ENCODE measurements at places on chromosomes 6 and 20. TPM values are rescaled to one million over a fixed set of nuclear protein-coding genes. Genes with fewer than 3 reads are reported as not detected.

- DNase-seq = no peak
Measured at GRCh38 chr6:37575221-37575620, 75.5 kb upstream of the CCDC167 start.

GRCh38 chr6:141463237-141463977 is 669.3 kb upstream of the GJE1 start:
- DNase-seq = no peak

GRCh38 chr6:44630125-44631028 is 242.9 kb downstream of the CDC5L start:
- DNase-seq = peak; percentile 36

- no peak for DNase-seq
Measured at GRCh38 chr20:63006540-63007359, at the start of gene BHLHE23. Gene BHLHE23 (minus strand): TSS chr20:63006964. CDS start chr20:63006774, 190 bp downstream.

- DNase-seq = no peak
Measured at GRCh38 chr6:132972254-132972653, 157.9 kb downstream of the RPS12 start.

- peak; percentile 10 for DNase-seq
Measured at GRCh38 chr6:37381579-37381978, 27.8 kb downstream of the RNF8 start.

- no peak for DNase-seq
Measured at GRCh38 chr6:44254191-44255104, 2.9 kb downstream of the SLC35B2 start.

TP53TG5 gene
- total RNA-seq = not detected

IDH3B gene
- 46.6 TPM for total RNA-seq

NHSL1 gene
- 51.8 TPM for total RNA-seq

DNA sequence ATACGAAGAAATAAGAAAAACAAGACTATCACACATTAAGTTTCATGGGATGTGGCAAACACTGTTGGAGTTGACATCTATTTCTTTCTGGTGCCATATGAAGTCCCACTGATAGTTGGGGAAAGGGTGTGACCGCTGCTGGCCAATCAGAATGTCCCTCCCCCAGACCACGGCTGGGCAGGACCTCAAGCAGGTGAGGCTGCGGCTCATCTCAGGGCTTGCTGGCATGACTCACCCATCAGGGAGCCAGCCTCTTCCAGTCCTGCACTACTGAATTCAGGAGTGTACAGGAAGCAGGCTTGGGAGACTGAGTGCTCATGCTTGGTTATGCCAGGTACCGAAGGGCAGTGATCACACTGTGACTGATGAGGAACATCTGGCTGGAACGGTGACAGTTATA is 18.9 kb downstream of the PREP start:
- DNase-seq = no peak

DNA sequence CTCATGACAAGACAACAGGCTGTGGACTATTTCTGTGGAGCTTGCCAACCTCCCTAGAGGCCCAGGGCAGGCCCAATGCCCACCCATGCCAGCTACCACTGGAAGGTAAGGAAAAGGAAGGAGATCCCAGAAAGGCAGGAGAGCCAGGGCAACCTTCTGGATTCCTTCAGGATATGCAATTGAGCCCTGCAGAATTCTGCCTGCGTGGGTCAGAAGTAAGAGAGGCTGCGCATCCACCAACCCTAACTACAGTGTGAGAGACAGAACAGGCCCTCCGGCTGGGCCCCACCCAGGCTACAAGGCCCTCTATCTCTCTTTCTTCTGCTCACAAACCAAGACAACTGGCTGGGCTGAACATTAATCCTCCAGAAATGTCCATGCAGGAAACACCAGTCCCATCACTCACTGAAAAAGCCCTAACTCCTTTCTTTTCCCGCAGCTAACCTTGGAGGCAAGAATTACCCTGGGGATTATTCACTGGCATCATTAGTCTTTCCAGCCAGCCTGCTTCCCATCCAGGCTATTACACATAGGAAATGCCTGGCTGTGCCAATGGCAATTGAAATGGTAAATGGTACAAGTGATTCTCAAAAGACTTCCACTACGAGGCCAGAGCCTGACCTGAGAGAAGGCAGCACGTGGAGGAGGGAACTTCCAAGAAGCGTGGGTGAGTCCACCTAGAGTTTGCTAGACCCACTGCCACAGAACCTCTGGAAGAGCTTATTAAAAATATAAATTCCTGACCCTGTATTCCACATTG is 15.2 kb downstream of the MAP1LC3A start:
- DNase-seq = no peak

GPR63 gene
- total RNA-seq = 9.2 TPM

- no peak for DNase-seq
Measured at GRCh38 chr6:158767709-158768108, 51.5 kb downstream of the EZR start.

GRCh38 chr6:73854998-73855718 is 159.2 kb downstream of the CD109 start:
- peak; percentile 2 for DNase-seq

GDAP1L1 gene
- total RNA-seq = 55.4 TPM

PTCRA gene
- not detected for total RNA-seq

MSH5 gene
- total RNA-seq = 11.3 TPM

- peak; percentile 85 for DNase-seq
Measured at GRCh38 chr6:162179196-162179951, 548.2 kb downstream of the PRKN start.

C20orf141 gene
- not detected for total RNA-seq

- no peak for DNase-seq
Measured at GRCh38 chr6:137661601-137662000, 167.4 kb upstream of the OLIG3 start.

TBXT gene
- total RNA-seq = not detected

MDC1 gene
- total RNA-seq = 9.5 TPM

PSORS1C2 gene
- not detected for total RNA-seq

PROKR2 gene
- 0.45 TPM for total RNA-seq

DNA sequence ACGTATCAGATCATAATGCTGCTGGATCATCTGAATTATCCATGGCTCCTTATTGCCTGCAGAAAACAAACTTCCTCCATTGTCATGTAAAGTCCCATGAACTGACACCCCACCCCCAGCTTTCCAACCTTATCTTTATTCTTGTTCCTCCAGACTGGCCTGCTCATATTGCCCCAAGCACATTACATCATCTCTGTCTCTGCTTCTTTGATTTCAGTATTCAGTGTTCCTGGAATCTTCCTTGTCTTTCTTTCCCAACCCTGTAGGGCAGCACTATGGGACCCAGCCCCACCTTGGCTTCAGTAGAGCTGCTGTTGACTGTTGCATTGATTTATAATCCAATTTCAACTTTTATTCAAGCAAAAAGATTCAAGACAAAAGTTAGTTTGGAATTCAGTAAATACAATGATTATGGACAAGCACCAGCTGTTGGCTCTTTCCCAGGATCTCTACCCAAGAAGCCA is 187.5 kb upstream of the ECI2 start:
- DNase-seq = no peak

DNA sequence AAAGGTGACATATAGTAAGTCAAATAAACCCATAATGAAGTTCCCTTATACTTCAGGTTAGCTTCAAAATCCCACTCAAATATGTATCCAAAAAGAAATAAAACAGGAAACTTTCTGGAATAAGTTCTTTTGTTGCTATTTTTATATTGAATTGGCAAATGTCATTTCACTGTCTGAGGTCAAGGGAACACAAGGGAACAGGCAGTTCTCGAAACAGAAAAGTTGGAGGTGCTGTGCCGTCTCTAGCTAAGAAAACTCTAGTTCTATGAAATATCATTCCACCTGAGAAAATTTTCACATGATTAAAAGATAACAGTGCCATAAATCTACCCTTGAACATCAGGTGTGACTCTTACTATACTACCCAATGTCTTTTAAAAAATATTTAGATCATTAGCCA is 358.5 kb downstream of the PRKN start:
- no peak for DNase-seq

GRCh38 chr6:123636282-123636681 is 468 bp downstream of the TRDN start:
- DNase-seq = no peak

DNA sequence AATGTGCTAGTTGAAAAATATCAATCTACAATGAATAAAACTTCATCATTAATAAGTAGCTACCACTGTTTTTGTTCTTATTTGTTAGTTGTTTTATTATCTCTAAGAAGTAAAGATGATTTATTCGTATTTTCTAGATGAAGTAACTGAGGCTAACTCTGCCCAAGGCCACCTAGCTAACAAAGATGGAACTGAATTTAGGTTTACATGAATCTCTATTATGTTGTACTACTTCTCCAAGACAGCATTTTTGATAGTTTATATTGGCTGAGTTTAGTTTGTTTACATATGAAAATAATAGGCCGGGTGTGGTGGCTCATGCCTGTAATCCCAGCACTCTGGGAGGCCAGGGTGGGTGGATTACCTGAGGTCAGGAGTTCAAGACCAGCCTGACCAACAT is 121.5 kb downstream of the NCOA3 start:
- no peak for DNase-seq

FILIP1 gene
- 1.5 TPM for total RNA-seq

GRCh38 chr6:14305131-14305530 is 187.6 kb downstream of the CD83 start:
- DNase-seq = no peak

DNA sequence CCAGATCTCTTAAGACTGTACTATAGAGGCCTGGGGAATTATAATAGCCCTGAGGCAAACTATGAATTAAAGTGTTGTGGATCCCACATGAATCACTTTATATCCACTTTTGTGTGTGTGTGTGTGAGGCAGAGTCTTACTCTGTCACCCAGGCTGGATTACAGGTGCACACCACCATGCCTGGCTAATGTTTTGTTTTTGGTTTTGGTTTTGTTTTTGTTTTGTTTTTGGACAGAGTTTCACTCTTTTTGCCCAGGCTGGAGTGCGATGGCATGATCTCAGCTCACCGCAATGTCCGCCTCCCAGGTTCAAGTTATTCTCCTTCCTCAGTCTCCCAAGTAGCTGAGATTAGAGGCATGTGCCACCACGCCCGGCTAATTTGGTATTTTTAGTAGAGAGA is 32.2 kb upstream of the MICB start:
- no peak for DNase-seq

NEURL2 gene
- 3.7 TPM for total RNA-seq

PGM3 gene
- 57.3 TPM for total RNA-seq

Measured in cerebellum (tissue), 4 donors.